Hematopoietic multipotent progenitor cell treated with erythropoietin and hydrocortisone succinate and interleukin-3 and kit ligand, for 15 days (in vitro differentiated cells): ENCODE measurements at places on chromosomes 16 and 17.

- DNase-seq = no peak
Observed at GRCh38 chr17:44236444-44236991, 17.0 kb upstream of the UBTF start.

DNA sequence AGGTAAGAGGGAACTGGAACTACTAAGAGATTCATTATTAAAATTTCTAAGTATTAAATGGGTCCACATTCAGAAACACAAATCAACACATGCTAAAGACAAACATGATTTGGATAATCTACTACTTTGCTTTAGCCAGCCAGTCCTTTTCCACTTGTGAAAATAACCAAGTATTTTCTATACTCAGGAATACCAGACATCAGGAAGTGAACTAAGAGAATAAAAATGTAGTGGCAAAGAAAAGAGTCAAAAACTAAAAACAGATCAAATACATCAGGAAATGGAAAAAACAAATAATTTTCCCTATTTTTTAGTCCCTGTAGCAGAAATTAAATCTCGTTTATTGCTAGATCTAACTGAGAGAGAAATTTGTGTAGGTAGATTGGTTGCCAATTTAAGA, 78.0 kb downstream of the MYO1D start:
- no peak for DNase-seq

- no peak for DNase-seq
Observed at GRCh38 chr16:55876854-55877253, 1.7 kb upstream of the CES5A start.

- DNase-seq = no peak
Observed at GRCh38 chr16:70701036-70701435, 15.2 kb upstream of the MTSS2 start.

DNA sequence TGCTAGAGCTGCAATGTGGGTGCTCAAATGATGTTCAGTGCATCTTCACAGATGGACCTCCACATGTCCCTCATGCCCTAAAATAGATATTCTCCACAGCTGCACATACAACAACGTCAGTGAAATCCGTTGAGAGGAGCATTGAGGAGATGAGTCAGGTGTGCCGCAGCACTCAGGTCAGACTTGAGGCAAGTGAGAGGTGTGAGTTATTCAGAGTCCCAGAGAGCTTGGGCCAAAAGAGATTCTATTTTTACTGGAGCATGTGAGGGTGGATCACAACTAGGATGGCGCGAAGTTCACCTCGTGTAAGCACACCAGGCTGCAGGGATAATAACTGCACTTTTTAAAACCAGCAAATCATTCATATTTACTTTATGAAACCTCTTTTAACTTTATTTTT, 645.3 kb downstream of the MAF start:
- DNase-seq = no peak
